ENCODE measurements at places on chromosomes 11 and 22.

DNA sequence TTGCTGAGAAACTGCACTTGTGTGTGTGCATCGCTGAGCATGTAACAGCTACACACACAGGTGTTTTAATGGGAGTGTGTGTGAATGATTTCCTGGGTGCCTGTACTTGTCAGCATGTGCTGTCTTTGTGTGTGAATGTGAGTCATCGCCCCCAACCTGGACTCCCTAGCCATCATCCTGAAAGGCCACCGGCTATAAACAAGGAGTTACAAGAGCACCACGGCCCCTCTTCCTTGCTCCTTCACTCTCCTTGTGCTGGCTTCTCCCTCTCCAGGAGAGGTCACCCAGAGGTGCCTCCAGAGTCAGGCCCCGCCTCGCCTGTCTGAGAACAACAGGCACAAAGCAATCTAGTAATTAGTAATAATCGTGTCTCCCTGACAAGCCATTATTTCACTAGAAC lies 419.2 kb downstream of the BUD13 start:
- peak; percentile 78 for DNase-seq

DNA sequence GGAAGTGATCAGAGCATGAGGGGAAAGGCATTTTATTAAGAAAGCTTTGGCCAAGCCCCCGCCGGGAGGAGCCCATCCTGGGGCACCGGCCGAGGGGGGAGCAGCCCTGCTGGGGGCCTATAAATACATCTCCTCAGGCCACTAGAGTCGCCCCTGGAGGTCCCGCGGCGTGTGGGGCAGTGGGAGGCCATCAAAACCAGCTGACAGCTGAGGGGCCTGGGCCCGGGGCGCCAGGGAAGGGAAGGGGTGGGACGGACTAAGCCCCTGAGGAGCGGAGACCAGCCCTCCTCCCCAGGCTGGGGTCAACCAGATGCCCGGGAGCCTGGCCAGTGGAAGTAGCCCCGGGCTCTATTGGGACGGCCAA lies 13.1 kb downstream of the SCARF2 start:
- DNase-seq = no peak

- DNase-seq = no peak
These were observed 17.2 kb upstream of the OR5B21 start for GRCh38 chr11:58525037-58525614.

- DNase-seq = no peak
These were observed 975 bp upstream of the MDK start for GRCh38 chr11:46380340-46381047.

GRCh38 chr11:120167659-120168058 lies 29.7 kb upstream of the TRIM29 start:
- DNase-seq = no peak

GRCh38 chr11:128648711-128649110 lies 45.2 kb upstream of the FLI1 start:
- DNase-seq = no peak

- no peak for DNase-seq
These were observed 22.4 kb downstream of the ALKBH3 start for GRCh38 chr11:43903078-43903477.

- DNase-seq = no peak
These were observed 12.3 kb downstream of the BACE1 start for GRCh38 chr11:117303646-117304315.

DNA sequence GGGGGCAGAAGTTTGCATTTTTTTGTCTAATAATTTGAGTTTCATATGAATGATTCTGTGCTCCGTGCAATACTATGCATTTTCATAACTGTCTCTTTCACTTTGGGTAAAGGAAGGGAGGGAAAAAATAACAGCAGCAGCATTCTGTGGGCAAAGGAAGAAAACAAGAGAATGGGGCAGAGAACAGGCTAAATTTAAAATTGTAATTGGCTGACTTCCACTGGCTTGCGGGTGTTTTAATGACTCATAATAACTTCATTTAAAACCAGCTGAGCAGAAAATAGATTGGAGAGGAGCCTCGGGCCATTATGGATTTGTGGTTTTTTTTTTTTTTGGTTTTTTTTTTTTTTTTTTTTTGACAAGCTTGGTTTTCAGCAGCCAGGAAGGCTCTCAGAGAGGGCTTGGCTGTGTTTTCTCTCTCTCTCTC lies 107.4 kb downstream of the ZBTB16 start:
- DNase-seq = peak; percentile 62

DNA sequence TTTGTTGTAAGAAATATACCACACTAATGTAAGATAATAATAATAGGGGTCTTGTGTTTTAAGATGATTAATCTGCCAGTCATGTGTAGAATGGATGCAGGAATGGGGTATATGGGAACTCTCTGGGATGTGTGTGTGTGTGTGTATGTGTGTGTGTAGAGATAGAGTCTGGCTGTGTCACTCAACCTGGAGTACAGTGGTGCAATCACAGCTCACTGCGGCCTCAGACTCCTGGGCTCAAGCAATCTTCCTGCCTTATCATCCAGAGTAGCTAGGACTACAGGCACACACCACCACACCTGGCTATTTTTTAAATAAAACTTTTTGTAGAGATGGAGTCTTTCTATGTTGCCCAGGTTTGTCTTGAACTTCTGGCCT lies 11.5 kb upstream of the PANX1 start:
- DNase-seq = no peak
